ENCODE measurements at places on chromosomes 3 and 15.
A peak's percentile ranks its signal among the peaks of the same experiment; 100 is the strongest.

DNA sequence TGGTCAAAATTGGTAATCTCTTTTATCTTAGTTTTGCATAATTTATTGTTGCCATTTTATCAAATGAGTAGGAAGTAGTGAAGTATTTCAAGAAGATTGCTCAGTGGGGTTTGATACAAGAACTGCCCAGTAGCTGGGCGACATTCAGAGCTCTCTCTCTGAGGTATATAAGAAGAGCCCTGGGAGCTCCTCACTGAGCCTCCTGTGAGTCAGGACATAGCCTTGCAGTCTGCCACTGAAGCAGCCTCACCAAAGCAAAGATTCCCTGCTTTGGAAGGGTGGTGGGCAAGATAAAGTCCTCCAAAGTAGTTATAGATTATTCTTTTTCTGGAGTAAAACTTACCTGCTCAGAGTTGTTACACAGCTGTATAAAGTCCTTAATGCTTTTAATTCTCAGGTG, 26.1 kb downstream of the SKIL start:
- DNase-seq: no peak

GRCh38 chr15:88300861-88301260, 44.3 kb upstream of the NTRK3 start:
- no peak for DNase-seq

DNA sequence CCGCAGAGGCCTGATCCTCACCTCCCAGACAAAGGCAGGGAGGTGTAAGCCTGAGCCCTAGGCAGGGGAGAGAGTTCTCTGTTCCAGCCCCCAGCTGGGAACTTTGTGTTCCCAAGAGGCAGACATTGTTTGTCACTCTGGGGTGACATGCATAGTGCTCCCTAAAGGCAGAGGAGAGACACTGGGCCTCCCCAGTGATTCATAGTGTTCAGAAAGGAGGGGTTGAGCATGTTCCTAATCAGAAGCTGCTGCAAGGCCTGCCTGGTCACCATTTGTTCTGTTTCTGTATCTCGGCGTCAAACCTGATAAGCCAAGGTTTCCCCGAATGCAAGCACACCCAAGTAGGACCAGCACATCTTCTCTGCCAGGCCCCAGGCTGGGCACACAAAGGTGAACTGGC, 24.0 kb upstream of the SLC6A6 start:
- no peak for DNase-seq

DNA sequence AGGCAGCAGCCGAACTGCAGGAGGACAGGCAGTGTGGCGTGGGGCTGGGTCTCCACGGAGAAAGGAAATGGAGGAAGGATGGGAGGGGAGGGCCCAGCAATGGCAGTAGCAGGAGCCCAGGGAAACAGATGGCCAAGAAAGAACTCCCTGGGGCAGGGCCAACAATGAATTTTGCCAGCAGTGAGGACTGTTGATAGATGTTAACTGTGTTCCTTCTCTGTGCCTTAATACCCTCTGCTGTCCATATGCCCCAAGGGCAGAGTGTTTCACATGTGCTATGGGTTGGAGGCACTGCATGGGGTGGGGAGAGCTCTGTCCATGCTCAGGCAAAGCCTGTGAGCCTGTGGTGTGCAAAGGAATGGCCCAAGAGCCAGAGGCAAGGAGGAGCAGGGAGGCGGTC, 70.8 kb upstream of the POMGNT2 start:
- DNase-seq: peak; percentile 40

DNA sequence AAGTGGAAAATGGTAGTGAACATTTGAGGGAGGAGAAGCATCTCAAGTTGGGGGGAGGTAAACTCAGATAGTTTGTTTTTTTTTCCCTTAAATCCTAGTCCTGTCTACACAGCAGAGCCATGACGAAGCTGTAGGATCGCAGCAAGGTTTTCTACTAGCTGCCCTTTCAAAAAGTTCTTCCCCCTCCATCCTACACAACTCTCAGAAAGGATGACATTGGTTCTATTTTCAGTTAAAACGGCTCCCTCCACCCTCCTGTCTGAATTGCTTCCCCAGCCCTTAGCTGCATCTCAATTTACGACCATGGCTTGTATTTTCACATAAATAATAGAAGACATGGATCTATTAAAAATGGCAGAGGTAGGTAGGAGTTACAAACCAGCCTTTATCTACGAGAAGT, 2.2 kb downstream of the HOMER2 start:
- no peak for DNase-seq

DNA sequence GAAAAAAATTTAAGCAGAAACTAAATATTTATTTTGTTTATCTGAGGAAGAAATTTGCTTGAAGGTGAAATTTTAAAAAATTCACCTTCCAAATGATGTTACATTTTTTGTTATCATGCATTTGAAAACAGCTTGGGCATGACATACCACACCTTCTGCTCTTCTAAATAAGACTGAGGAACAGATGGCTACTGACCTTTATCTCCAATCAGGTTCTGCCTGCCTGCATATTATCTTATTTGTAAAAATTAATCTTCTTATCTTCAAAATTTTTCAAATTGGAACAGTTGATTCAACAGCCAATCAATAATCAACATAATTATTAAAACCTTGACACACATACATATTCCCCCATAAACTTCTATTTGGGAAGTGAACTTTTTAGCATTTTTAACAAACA, 641.8 kb upstream of the ZNF385D start:
- DNase-seq: no peak

DNA sequence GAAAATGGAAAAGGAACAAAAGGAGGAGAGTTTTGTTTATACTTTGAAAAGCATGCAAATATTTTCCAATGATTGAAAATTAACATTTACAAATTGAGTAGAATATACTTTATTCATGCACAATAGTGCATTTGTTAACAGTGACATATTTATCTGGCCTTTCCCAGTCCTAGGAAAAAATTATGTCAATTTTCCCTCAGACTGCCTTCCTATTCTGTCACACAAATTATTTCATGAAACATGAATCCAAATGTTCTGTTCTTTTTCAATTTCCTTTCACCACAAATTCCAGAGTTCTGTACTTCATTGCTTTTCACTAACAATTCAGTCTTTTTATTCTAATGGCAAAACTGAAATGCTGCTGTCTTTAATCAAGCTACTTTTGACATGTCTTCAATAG, 945.1 kb downstream of the ROBO1 start:
- DNase-seq: no peak

DNA sequence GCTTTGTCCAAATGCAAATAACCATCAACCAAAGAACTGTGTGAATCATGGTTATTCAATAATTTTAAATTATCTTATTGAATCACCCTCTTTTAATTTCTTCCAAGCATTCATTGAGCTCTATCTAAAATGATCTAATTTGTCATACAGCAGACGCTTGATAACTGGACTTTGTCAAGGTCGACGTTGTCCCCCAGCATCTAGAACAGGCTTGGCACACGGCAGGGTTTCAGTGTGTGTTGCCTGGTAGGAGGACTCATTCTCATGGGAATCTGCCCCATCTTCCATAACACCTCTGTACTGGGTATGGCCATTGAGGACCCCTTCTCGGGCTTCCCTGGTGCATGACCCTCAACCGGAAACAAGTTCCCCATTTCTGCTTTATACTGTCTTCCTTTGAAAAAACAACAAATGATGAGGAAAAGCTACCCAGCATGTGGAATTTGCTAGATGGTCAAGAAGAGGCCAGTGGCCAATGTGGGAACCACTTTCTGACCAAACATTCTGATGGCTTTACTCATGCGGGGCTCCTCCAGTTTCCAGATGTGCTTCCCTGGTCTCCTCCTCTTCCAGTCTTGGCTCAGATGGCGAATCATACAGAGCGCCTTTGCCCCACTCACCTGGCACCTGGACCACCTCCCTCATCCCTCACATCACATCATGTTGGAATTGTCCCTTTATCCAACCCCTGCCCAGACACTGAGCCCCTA, 41.7 kb upstream of the SEC22A start:
- no peak for DNase-seq

DNA sequence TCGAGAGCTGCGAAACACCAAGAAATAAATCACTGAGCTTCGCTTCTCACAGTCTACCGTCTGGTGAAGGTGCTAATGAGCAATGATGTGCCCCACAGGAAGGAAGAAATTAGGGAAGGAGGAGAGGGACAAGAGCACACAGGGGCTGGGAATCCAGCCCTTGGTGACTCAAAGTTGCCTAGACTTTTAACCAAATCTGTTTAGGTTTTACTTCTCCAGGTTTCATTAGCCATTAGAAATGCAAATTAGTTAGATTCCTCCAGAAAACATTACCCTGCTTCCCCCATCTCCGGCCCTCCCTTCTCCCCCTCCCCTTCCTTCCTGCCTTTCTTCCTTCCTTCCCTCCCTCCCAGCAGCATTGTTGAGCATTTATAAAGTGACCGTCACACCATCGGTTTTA, 59.3 kb upstream of the UBE2E1 start:
- DNase-seq: no peak

- no peak for DNase-seq
Observed at GRCh38 chr3:112681822-112682325, 40.9 kb upstream of the CCDC80 start.

GRCh38 chr3:119375106-119375505, 80.9 kb downstream of the ARHGAP31 start:
- no peak for DNase-seq

GRCh38 chr3:4714045-4714444, 220.9 kb downstream of the ITPR1 start:
- DNase-seq: no peak

DNA sequence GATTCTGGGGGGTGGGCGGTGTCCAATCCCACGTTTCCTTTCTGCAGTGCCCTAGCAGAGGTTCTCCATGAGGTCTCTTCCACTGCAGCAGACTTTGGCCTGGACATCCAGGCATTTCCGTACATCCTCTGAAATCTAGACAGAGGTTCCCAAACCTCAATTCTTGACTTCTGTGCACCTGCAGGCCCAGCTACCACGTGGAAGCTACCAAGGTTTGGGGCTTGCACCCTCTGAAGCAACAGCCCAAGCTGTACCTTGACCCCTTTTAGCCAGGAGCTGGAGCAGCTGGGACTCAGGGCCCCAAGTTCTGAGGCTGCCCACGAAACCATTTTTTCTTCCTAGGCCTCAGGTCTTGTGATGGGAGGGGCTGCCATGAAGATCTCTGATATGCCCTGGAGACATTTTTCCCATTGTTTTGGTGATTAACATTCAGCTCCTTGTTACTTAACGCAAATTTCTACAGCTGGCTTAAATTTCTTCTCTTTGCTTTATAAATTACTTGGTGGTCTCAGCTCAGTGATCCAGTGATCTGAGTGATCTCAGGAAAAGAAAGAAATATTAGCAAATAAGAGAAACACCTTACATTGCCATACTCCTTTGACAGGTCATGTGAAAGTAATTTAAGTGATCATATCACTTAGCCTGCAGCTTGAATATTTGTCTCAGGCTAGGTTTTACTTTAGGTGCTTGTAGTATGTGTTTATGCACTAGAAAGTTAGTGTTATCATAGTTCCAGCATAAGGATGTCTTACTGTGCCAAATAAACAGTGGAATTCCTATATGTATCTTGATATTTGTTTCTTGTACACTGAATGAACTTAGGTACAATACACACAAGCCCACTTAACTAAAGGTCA, 3.0 kb downstream of the SNAP23 start:
- no peak for DNase-seq

DNA sequence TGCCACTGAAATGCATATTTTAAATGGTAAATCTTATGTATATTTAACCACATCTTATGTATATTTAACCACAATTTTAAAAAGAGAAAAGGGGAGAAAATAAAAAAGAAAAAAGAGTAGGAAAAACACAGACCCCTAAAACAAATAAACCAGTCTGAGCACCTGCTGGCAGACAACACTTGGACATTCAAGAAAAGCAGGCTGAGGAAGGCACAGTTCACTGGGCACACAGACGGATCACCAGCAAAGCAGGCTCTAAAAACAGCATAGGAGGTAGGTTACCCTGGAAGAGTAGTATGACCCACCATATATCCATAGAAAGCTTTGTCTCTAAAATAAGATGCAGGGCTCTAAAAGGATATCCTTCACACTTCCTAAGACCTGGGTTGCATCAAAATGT, 27.0 kb downstream of the AAGAB start:
- DNase-seq: no peak

DNA sequence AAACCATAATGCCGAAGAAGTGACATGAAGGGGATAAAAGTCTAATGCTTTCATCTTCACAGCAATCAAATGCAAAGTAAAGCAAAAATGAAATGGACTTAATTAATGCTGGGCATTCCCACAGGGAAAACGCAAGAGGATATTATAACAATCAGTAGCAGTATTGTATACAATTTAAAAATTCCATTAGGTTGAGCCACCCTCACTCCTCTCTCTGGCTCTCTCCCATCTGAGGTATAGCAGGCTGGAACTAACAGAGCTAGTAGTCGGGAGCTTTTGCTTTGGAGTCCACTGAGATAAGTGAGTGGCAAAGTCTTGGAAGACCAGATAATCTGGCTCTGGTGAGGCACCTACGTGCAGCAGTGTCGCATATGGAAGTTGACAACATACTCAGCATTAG, 33.9 kb downstream of the DET1 start:
- DNase-seq: no peak

DNA sequence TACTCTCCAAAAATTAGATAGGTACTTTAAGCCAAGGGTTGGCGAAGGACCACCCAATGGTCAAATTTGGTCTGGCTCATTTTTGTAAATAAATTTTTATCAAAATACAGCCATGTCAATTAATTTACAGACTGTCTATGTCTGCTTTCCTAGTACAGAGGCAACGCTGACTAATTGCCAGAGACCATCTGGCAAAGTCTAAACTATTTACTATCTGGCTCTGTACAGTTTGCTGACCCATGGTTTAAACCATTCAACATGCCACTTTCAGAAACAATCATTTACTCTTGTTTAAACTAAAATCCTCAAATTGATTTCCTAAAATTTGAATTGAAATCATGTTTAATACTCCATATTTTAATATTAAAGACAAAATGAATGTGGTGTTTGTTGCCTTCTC, 25.9 kb downstream of the CBLB start:
- DNase-seq: no peak

DNA sequence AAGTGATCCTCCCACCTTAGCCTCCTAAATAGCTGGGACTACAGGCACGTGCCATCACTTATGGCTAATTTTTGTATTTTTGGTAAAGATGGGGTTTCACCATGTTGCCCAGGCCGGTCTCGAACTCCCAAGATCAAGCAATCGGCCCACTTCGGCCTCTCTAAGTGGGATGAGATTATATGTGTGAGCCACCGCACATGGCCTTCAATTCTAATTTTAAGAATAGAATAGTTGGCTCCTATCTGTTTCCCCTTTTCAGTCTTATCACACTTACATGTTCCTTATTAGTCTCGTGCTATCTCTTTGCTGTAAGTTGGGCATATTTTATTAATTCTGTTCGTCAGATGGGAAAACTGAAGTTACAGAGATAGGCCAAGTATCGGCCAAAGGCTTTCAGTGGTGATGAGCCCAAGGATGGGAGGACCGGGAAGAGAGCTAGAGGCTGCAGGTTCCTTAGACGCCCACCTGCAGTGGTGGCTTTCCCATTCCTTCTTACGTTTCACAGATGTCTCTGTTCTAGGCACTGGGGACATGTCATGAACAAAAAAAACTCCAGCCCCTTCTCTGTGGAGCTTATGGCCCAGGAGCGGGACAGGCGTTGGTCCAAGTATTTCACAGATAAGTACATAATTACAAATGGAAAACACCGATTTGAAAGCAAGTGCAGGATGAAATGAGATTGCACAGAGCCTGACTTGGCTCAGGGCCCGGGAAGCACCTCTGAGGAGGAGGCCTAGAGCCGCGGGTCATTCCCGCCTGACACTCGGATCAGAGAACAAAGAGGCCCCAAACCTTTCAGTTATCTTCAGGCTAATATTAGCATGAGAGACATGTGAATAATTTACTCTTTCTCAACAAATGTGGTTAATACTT, 91.1 kb upstream of the KLF13 start:
- DNase-seq: no peak

All from Kasumi-1 (cell line).